Hair follicle dermal papilla cell (primary cell): ENCODE measurements at places on chromosomes 13 and 19. TPM values are rescaled to one million over a fixed set of nuclear protein-coding genes. Genes with fewer than 3 reads are reported as not detected.

Gene SIGLEC11
- not detected in 2 replicates for total RNA-seq

Gene ZNF738
- 2.7 and 3.1 TPM in 2 replicates for total RNA-seq

Gene PLEKHF1
- total RNA-seq: 27.3 and 27.6 TPM in 2 replicates

Gene IRS2
- 16.2 and 20.9 TPM in 2 replicates for total RNA-seq

Gene ZNF766
- total RNA-seq: 12.7 and 12.8 TPM in 2 replicates

Gene OR7C1
- not detected in 2 replicates for total RNA-seq

Gene DCLK1
- 14.9 and 21.1 TPM in 2 replicates for total RNA-seq

Gene EPS8L1
- 0.36 and 0.65 TPM in 2 replicates for total RNA-seq

Gene EML2
- total RNA-seq: 25.2 and 27.0 TPM in 2 replicates

Gene CYP4F8
- not detected in 2 replicates for total RNA-seq

Gene MYO16
- total RNA-seq: under 0.01 TPM in 2 replicates

Gene ATP4A
- not detected in 2 replicates for total RNA-seq

Gene LSR
- total RNA-seq: 0.36 and 0.49 TPM in 2 replicates

Gene LAIR1
- 0.16 TPM in 1 of 2 replicates, not detected in the other for total RNA-seq

Gene ACP5
- total RNA-seq: 0.61 and 1.3 TPM in 2 replicates

Gene OR7D2
- total RNA-seq: not detected in 2 replicates

Gene HPN
- not detected in 2 replicates for total RNA-seq

Gene RPL21
- total RNA-seq: 361 and 425 TPM in 2 replicates

Gene WDR62
- 1.5 and 2.2 TPM in 2 replicates for total RNA-seq

Gene GNG7
- 0.36 and 0.65 TPM in 2 replicates for total RNA-seq

Gene YJEFN3
- 0.24 and 0.49 TPM in 2 replicates for total RNA-seq

Gene UBAC2
- total RNA-seq: 42.6 and 46.9 TPM in 2 replicates

Gene MCF2L
- 1.7 and 2.1 TPM in 2 replicates for total RNA-seq

Gene TMPRSS9
- under 0.01 TPM in 1 of 2 replicates, not detected in the other for total RNA-seq

Gene KLK3
- total RNA-seq: not detected in 2 replicates

Gene CACNG7
- total RNA-seq: not detected in 2 replicates

Gene ZFP82
- 9.4 and 11.7 TPM in 2 replicates for total RNA-seq

Gene CASP14
- total RNA-seq: 0.12 TPM in 1 of 2 replicates, not detected in the other

Gene ZNF763
- 0.81 and 0.85 TPM in 2 replicates for total RNA-seq

Gene SOX1
- not detected in 2 replicates for total RNA-seq

Gene DUXA
- total RNA-seq: not detected in 2 replicates

Gene CACNA1A
- 19.3 and 23.5 TPM in 2 replicates for total RNA-seq

Gene CKM
- total RNA-seq: not detected in 2 replicates
